Stimulated activated CD8-positive, alpha-beta memory T cell treated with anti-CD3 and anti-CD28 coated beads, Interleukin-4, amount 100 ng/mL, for 48 hours (primary cell): ENCODE measurements at places on chromosomes 7 and 10.

GRCh38 chr7:126524967-126525366, 727.8 kb downstream of the GRM8 start:
- DNase-seq, result no peak

- DNase-seq, result no peak
Measured at GRCh38 chr10:5400468-5401240, 4.0 kb downstream of the TUBAL3 start.

GRCh38 chr10:90642136-90642535, 215.7 kb downstream of the HTR7 start:
- DNase-seq, result no peak

GRCh38 chr7:121385800-121386179, 10.3 kb downstream of the FAM3C start:
- DNase-seq, result no peak

- DNase-seq, result no peak
Measured at GRCh38 chr7:1993031-1993695, 239.6 kb downstream of the MAD1L1 start.

GRCh38 chr10:36574207-36574606, 551.2 kb upstream of the ANKRD30A start:
- DNase-seq, result no peak

DNA sequence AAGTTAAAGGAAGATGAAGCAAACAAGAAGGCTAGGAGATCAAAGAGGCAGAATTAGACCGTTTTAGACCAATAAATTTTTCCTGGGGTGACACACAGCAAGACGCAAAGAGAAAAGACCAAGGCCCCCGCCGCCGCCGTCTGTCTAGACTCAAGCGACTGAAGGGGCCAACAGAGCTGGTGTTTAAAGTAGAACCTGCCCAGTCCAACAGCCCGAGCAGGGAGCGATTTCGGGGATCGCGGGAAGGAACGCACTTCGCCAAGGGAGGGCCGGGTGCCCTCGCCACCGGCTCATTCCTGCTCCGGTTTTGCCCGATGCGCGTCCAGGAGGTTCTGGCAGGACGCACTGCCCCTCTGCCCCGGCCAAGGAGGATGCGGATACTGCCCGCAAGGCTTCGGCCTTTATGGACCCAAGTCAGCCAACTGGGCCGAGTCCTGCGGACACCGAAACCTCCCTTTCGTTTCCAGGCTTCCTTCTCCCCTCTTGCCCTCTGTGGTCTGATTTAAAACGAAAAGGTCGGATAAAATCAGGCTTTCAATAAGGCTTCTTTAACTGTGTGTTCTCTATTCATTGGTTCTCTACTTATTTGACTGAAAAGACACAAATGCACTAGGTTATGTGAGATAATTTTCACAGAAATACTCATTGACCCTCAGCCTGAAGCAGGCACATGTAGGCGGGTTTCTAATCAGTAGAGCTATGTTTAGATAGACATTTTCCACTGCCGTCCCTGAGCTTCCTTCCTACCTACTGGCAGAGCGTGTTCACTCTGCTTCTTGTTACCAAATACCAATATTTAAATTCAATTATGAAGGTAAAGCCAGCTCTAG, 2.2 kb upstream of the HOXA7 start:
- no peak for DNase-seq

- no peak for DNase-seq
Measured at GRCh38 chr7:149776289-149776688, 2.9 kb upstream of the ZNF467 start.

GRCh38 chr7:73728551-73728950, 9.1 kb upstream of the STX1A start:
- DNase-seq, result no peak

GRCh38 chr7:28675429-28675828, 263.1 kb downstream of the CREB5 start:
- DNase-seq, result no peak

DNA sequence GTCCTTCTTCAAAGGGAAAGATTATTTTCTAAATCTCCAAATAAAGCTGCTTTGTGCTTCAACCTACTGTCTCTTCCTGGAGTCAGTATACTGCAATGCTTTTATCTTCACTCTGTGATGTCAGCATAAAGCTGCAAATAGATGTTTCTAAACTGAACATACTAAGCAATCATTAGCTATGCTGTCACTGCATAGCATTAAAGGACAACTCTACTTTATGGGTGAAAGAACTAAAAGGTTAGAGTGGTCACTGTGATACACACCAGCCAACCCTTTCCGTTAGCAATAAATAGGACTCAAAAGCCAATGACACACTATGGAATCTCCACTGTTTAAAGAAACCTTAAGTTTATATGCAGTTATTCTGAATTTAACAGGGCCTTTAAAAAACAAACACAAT, 1.8 kb downstream of the CCDC186 start:
- DNase-seq, result no peak

- DNase-seq, result no peak
Measured at GRCh38 chr7:49669692-49670260, 103.7 kb upstream of the VWC2 start.

- peak; percentile 44 for DNase-seq
Measured at GRCh38 chr7:137882261-137882668, 35.5 kb upstream of the DGKI start.

DNA sequence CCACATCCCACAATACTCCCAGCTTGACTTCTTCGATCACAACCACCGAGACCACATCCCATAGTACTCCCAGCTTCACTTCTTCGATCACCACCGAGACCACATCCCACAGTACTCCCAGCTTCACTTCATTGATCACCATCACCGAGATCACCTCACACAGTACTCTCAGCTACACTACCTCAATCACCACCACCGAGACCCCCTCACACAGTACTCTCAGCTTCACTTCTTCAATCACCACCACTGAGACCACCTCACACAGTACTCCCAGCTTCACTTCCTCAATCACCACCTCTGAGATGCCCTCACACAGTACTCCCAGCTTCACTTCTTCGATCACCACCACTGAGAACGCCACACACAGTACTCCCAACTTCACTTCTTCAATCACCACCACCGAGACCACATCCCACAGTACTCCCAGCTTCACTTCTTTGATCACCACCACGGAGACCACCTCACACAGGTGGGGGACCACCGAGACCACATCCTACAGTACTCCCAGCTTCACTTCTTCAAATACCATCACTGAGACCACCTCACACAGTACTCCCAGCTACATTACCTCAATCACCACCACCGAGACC, 8.6 kb downstream of the MUC3A start:
- no peak for DNase-seq

- peak; percentile 82 for DNase-seq
Measured at GRCh38 chr10:14325325-14325955, 5.3 kb downstream of the FRMD4A start.

- no peak for DNase-seq
Measured at GRCh38 chr10:324593-324992, 189.3 kb downstream of the ZMYND11 start.

- no peak for DNase-seq
Measured at GRCh38 chr7:6146666-6147065, 115.5 kb downstream of the ANKRD61 start.

DNA sequence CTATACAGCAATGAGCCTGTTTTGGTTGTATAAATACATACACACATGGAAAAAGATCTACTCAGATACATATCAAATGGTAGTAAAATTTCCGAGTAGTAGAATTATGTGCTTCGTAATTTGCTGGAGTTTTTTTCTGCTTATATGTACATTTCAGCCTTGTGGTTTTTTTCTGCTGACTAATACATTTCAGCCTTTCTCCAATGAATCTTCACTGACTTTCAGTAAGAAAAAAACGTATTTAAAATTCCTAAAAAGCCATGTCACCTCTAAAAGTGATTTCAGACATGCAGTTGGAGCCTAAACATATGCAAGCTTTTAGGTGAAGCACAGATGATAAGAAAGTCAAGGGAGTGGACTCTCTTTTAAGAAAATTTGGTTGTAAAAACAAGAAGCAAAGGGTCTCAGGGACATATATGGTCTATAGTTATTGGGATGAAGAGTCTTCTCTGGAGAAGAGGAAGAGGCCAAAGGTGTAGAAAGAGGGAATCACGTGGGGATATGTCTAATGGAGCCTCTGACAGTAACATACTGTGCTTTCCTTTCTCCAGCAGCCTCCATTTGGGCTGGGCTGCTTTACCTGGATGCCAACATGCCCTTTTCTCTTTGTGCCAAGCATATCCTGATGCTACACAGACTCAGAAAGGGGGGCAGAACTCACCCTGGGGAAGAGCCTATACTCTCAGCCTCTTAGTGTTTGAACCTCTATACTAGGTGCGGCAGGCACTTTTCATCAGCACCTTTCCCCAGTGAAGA, 2.4 kb downstream of the AMPH start:
- DNase-seq, result no peak

DNA sequence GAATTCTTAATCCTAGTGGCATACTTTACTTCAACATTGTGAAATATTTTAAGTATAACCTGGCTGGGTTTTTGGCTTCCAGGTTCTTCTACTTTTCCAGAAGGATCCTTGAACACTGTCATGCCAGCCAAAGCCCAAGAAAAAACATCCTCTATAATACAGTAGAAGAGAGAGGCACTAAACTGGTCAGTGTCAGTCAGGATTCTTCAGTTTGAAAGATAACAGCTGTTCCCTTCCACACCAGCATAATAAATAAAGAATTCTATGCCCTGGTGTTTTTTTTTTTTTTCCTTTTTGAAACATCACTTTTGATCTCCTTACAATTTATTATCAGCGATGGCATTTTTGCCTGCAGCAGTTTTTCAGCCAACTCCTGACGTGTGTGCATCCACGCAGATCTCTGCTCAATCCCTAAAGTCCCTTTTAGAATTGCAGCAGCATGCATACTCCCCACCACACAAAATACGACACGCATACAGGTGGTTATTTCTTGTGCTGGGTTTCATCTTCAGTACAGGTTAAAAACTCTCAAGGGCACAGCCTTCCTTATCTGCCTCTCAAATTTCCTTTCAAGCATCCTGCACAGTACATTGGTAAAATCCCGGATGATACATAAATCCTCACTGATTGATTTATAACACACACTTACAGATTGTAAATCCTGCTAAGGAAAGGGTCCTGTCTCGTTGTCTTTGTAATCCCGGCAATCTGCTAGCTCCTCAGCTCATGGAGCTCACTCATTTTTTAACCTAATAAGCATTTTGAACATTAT, 100.2 kb downstream of the TPK1 start:
- no peak for DNase-seq

DNA sequence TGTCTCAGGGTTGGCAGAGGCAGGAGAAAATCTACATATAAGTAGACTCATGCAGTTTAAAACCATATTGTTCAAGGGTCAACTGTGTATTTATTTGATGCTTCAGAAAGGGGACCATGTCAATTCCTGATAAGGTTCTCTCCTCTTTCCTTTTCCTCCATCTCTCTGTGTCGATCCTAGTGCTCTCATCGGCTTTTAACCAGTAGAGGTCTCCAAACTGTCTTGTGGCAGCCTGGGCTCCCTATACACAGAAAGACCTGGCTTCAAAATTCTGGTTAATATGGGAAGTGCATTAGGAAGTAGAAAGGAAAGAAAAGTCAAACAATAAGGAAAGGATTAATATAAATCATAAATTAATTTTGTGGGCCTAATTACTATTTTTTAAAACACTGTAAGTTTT, 304.4 kb upstream of the C7orf33 start:
- DNase-seq, result no peak

DNA sequence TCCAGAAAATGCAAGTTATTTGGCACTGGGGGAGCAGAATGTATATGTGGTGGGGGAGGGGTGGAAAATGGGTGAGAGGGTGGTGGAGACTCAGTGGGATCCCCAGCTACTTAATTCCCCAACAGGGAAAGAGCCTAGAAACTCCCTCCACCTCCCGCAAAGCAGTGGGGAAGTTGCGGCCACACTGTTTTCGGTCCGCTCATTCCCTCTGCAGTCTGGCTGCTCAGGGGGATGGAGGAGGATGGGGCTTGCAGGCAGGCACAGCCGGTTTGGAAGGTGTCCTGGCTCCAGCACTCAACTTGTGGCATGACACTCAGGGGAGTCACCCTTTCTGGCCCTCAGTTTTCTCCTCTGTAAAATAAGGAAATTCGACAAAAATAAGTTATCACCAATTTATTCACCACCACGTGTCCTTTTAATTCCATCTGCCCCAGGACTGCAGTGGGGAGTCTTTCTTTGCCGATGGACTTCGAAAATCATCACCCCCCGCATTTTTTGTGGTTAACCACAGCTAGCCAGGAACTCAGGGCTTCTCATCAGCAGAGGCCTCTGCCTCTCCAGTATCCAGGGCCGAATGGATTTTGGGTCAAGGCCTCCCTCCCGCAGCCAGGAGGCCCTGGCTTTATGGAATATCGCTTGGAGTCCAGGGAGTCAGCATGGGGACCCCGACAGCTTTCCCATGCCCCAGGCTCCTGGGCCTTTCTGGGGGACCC, 1.6 kb upstream of the HTRA1 start:
- no peak for DNase-seq

DNA sequence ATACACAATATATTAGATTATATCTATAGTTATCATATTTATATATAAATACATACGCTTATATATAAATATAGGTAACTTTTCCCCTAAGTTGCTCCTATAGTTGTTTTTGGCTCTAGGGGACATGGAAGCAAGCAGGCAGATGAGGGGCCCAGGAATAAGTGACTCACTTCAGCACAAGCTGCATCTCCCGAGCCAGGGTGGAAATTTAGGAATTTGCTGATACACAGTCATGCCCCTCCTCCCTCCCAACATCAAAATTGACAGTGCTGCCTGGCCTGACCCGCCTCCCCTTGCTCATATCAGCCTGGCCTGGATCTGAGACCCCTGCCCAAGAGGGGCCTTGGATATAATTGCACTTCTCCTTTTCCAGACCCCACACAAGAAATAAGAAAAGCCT, 33.8 kb downstream of the MKI67 start:
- DNase-seq, result no peak

GRCh38 chr7:867001-867405, 9.4 kb upstream of the GET4 start:
- no peak for DNase-seq

- DNase-seq, result no peak
Measured at GRCh38 chr10:89458291-89458690, 43.9 kb downstream of the IFIT5 start.

DNA sequence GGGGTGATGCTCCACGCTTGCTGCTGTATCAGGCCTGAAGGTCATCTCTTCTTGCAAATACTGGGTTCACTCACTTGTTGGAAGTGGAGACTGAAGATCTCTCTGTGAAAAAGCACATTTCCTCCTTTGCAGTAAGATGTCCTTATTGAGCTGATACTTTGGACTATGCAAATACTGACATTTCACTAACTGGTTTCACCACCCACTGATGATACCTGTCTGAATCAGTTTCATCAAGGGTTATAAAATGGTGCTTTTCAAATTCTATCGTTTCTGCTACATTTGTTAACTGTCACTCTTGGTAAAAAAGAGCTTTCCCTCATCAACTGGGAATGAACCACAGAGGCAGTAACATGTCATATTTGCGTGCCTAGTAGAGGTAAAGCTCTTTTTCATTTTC, 35.5 kb downstream of the RAB19 start:
- DNase-seq, result no peak
